ENCODE measurements at places on chromosomes 5 and 9.

GRCh38 chr9:125663127-125663526 is 43.9 kb downstream of the MAPKAP1 start:
- H3K27ac ChIP-seq, result no peak overlapping the region
- no peaks in the 10 kb centered on the region for H3K27me3 ChIP-seq
- peaks cover under 1% of the 10 kb centered on the region for H3K4me1 ChIP-seq
- H3K36me3 ChIP-seq, result no peaks in the 10 kb centered on the region

DNA sequence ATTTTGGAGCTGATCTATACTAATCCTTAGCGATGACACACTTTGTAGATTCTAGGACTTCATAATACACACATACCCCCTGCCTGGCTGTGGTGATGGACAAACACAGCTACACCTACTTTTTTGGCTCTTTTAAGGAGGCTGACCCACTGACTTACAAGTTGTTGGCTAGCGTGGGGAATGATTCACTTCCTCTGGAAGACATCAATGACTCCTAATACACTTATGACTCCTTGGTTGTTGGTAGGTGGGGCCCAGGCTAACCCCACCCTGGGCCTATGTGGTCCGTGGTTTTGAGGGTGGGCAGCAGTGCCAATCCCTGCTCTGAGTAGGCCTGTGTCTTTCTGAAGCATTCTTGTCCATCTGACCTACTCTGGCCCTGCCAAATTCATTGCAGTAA is 144.4 kb downstream of the SLC12A2 start:
- no peaks in the 10 kb centered on the region for H3K27me3 ChIP-seq
- no peaks in the 10 kb centered on the region for H3K4me1 ChIP-seq
- H3K27ac ChIP-seq, result no peak overlapping the region
- no peaks in the 10 kb centered on the region for H3K36me3 ChIP-seq
- DNase-seq, result no peak

GRCh38 chr5:178569485-178569884 is 20.7 kb downstream of the COL23A1 start:
- H3K27me3 ChIP-seq, result peaks cover 10% of the 10 kb centered on the region
- no peaks in the 10 kb centered on the region for H3K36me3 ChIP-seq
- DNase-seq, result no peak
- no peak overlapping the region for H3K27ac ChIP-seq

DNA sequence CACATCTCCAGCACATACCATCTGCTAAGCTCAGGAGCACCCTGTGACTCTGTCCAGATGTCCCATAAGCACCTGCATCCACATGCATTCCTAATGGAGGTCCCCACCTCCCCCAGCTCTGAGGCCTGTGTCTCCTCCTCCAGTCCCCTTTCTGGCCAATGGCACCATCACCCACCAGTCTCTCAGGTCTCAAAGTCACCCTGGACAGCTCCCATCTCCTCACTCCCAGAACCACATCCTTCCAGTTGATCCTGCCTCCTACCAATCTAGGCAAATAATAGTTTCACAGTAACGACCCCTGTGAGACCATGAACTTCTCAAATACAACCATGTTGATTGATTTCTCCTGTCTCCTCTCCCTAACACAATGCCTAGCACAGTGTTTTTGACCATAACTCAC is 40.1 kb downstream of the GGTA1 start:
- no peaks in the 10 kb centered on the region for H3K4me1 ChIP-seq
- no peak overlapping the region for H3K4me3 ChIP-seq
- H3K27ac ChIP-seq, result no peak overlapping the region
- H3K27me3 ChIP-seq, result peaks cover 21% of the 10 kb centered on the region
- no peak for DNase-seq
- no peaks in the 10 kb centered on the region for H3K36me3 ChIP-seq

DNA sequence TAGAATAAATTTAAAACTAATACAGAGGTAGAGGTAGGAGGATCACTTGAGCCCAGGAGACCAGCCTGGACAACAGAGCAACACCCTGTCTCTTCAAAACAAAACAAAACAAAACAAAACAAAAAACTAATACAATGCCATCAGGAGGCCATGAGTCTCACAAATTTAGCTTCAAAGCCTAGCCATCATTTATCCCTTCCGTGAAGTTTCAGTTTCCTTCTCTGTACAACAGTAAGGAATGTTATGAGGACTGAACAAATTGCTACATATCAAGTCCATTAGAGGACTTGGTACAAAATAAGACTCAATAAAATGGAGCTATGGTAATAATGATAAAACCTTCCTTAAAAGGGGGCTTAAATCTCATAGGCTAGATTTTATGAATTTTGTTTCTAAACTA is 60.8 kb downstream of the MAPKAP1 start:
- H3K4me3 ChIP-seq, result no peak overlapping the region
- H3K36me3 ChIP-seq, result no peaks in the 10 kb centered on the region
- H3K27ac ChIP-seq, result no peak overlapping the region
- no peaks in the 10 kb centered on the region for H3K27me3 ChIP-seq

- H3K4me3 ChIP-seq, result no peak overlapping the region
- no peaks in the 10 kb centered on the region for H3K36me3 ChIP-seq
- no peaks in the 10 kb centered on the region for H3K27me3 ChIP-seq
- no peak overlapping the region for H3K27ac ChIP-seq
- H3K4me1 ChIP-seq, result peaks cover 63% of the 10 kb centered on the region
These were observed 60.1 kb downstream of the SEMA6A start for GRCh38 chr5:116514421-116514970.

DNA sequence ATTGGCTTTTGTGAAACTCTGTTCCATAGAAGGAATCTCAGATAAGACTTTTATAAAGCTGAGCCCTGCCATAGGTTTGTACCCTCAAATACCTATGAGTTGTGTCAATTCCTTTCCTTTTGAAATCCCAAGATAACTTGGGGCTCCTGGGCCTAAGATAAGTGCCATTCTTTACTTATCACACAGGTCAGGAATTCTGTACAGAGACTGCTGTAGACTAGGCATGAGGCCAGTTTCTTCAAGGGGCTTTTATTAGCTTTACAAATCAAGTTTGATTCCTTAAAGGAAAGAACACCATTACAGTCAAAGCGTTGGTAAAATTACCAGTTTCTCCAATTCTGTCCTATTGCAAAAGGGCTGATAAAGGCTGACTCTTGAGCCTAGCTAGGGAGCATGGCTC is 39.2 kb downstream of the SHC3 start:
- H3K4me3 ChIP-seq, result no peak overlapping the region
- no peak overlapping the region for H3K27ac ChIP-seq
- H3K4me1 ChIP-seq, result no peaks in the 10 kb centered on the region
- H3K27me3 ChIP-seq, result no peaks in the 10 kb centered on the region
- DNase-seq, result no peak
